Gastroesophageal sphincter (tissue), 4 donors: ENCODE measurements at places on chromosomes 4 and X. TPM values are rescaled to one million over a fixed set of nuclear protein-coding genes. Genes with fewer than 3 reads are reported as not detected.

TXK gene
- not detected for total RNA-seq

ABCB7 gene
- total RNA-seq, result 83.7 TPM

GRCh38 chrX:14777525-14777924 lies 95.3 kb downstream of the FANCB start:
- H3K4me1 ChIP-seq, result no peaks in the 10 kb centered on the region
- H3K36me3 ChIP-seq, result no peaks in the 10 kb centered on the region
- H3K4me3 ChIP-seq, result no peak overlapping the region

GRCh38 chrX:129318375-129318774 lies 204.9 kb downstream of the SMARCA1 start:
- H3K36me3 ChIP-seq, result no peaks in the 10 kb centered on the region
- no peak for ATAC-seq
- no peaks in the 10 kb centered on the region for H3K4me1 ChIP-seq
- H3K4me3 ChIP-seq, result no peak overlapping the region
- H3K27ac ChIP-seq, result no peak overlapping the region

DNA sequence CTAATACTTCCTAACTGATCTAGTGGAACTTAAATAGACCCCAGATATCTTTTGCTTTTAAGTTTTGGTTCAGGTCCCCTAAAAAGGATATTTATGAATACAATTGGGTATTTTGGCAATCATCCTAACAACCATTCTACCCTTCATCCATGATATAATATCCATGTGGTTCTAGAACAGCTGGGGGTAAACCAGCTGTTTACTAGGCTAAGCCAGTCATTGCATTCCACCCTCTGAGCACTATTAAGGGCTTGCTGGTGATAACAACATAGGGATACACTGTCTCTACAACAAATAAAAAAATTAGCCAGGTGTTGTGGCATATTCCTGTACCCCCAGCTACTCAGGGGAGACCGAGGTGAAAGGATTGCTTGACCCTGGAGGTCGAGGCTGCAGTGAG lies 54.8 kb upstream of the MAPK10 start:
- no peaks in the 10 kb centered on the region for H3K36me3 ChIP-seq
- no peak overlapping the region for H3K27ac ChIP-seq
- H3K4me3 ChIP-seq, result no peak overlapping the region
- ATAC-seq, result no peak
- H3K27me3 ChIP-seq, result no peaks in the 10 kb centered on the region

- no peak overlapping the region for H3K27ac ChIP-seq
- no peaks in the 10 kb centered on the region for H3K4me1 ChIP-seq
Measured at GRCh38 chr4:150253965-150254630, 175.9 kb downstream of the DCLK2 start.

DNA sequence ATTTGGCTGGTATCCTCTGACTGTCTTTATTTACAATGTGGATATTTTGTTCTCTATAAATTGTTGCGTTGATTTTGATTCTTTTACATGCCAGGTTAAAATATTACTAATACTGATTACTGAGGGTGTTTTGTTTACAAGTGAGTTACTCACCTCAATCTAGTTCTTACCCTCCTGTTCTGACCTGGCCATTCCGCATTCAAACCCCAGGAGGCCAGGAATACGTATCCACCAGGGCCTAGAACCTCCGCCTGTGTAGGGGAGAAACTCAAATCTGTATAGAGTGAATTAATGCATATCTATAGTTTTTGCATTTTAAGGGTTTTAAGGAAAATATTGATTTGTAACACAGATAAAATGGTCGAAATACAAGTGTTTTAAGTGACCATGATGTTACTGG lies 2.6 kb upstream of the ZFP42 start:
- no peaks in the 10 kb centered on the region for H3K36me3 ChIP-seq
- no peak overlapping the region for H3K4me3 ChIP-seq
- no peaks in the 10 kb centered on the region for H3K4me1 ChIP-seq
- peaks cover 37% of the 10 kb centered on the region for H3K27me3 ChIP-seq
- ATAC-seq, result no peak
- no peak overlapping the region for H3K27ac ChIP-seq

GAB3 gene
- 2.9 TPM for total RNA-seq

MFAP3L gene
- 8.2 TPM for total RNA-seq

GRCh38 chr4:2745981-2746806 lies 9.9 kb downstream of the TNIP2 start:
- no peaks in the 10 kb centered on the region for H3K27me3 ChIP-seq
- no peak for ATAC-seq
- no peak overlapping the region for H3K4me3 ChIP-seq
- peaks cover 5% of the 10 kb centered on the region for H3K4me1 ChIP-seq

GRCh38 chrX:34810916-34811315 lies 131.7 kb upstream of the FAM47B start:
- no peak overlapping the region for H3K27ac ChIP-seq
- no peaks in the 10 kb centered on the region for H3K4me1 ChIP-seq
- no peaks in the 10 kb centered on the region for H3K27me3 ChIP-seq
- ATAC-seq, result no peak
- H3K36me3 ChIP-seq, result no peaks in the 10 kb centered on the region
- H3K4me3 ChIP-seq, result no peak overlapping the region

DNA sequence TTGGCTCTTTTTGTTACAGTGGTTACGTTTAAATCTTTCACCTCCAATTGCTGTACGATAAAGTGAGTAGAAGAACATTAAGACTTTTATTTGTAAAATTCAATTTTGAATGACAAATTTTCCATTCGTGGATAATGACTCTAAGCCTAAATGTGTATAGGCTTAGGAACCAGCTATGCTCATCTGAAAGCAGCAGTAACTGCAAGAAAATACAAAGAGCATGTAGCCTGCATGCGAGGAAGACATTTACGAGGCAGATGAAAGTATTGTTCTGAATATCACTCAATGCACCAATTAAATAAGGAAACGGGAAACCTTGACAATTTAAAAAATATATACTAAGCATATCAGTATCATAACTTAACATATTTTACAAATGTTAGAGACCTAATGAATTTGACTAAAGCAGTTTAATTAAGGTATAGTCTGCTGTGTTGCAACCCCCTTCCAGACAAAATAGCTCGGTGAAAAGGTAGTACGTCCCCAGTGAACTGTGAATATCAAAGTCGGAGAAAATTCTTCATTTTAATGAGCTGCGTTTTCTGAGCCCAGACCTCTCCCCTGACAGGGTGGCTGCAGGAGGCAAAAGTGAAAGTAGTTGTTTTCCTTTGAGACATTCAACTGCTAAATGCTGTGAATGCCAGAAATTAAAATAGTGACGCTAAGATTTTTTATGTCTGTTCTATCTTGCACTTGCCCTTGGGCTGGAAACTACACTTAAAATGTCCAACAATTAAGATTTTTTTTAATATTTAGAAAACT lies 1236.5 kb upstream of the TENM3 start:
- ATAC-seq, result no peak
- no peaks in the 10 kb centered on the region for H3K36me3 ChIP-seq
- no peak overlapping the region for H3K27ac ChIP-seq
- no peaks in the 10 kb centered on the region for H3K27me3 ChIP-seq
- no peaks in the 10 kb centered on the region for H3K4me1 ChIP-seq

MAGED1 gene
- 37.2 TPM for total RNA-seq

GRCh38 chrX:79182616-79183015 lies 38.1 kb downstream of the GPR174 start:
- ATAC-seq, result no peak
- no peak overlapping the region for H3K27ac ChIP-seq
- H3K4me1 ChIP-seq, result no peaks in the 10 kb centered on the region
- H3K4me3 ChIP-seq, result no peak overlapping the region
- H3K36me3 ChIP-seq, result no peaks in the 10 kb centered on the region
- no peaks in the 10 kb centered on the region for H3K27me3 ChIP-seq

- no peaks in the 10 kb centered on the region for H3K27me3 ChIP-seq
- H3K4me1 ChIP-seq, result no peaks in the 10 kb centered on the region
- ATAC-seq, result no peak
- no peaks in the 10 kb centered on the region for H3K36me3 ChIP-seq
- H3K4me3 ChIP-seq, result no peak overlapping the region
- no peak overlapping the region for H3K27ac ChIP-seq
Measured at GRCh38 chr4:71713611-71714203, 70.2 kb downstream of the GC start.
